GM23248 (cell line): ENCODE measurements at places on chromosomes 5 and 9. TPM values are rescaled to one million over a fixed set of nuclear protein-coding genes. Genes with fewer than 3 reads are reported as not detected.

DNA sequence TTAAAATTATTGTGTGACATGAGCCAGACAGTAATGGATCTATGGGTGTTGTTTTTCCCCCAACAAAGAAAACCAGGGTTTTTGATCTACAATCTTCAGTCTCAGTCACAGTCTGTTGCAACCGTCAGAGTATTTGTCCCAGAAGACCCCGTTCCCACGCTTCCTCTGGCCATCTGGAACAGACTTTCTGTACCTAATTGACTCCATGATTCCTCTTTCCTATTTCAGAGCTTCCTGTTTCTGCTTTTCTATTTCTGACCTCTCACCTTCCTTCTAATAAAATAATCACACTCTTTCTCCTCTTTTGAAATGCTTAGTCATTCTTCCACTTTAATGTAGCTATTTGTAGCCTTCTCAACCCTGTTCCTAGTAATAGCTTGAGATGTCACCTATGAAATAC is 1044.8 kb downstream of the DTWD2 start:
- DNase-seq, result no peak
- no peak overlapping the region for H3K27ac ChIP-seq

DNA sequence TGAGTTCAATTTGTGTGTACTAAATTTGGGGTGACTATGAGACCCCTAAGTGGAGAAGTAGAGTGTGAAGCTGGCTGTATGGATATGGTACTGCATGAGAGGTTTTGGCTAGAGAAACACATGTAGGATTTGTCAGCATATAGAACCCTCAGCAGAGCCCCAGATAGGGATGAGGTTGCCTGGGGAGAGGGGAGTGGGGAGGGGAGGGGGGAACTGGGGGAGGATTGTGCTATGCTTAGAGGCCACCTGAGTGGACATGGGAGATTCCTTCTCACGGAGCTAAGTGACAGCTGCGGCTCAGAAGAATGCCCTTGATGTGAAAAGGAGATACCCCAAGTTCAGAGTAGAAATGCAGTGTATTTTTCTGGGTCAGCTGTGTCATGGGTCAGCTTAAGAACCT is 11.2 kb downstream of the SLC22A5 start:
- H3K27me3 ChIP-seq, result no peaks in the 10 kb centered on the region
- no peak overlapping the region for H3K4me3 ChIP-seq
- DNase-seq, result no peak
- no peak overlapping the region for H3K27ac ChIP-seq

DNA sequence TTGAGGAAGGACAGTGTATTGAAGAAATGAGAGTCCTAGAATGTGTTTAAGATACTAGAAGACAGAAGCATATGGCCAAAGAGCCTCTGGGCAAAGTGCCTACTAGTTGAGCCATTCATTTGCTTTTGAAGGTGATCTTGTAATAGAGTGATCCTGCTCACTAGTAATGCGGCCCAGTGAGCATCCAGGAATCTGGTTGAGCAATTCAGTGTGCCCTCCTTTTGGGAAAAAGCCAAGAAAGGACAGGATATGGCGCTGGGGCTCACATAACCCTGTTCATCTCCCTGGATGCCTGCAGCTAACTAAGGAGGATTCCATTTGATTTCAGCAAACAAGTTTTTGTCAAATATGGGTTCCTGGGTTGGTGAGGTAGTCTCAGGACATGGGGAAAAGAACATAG is 16.3 kb downstream of the ADAM19 start:
- peak overlapping the region; percentile 67 for H3K27ac ChIP-seq
- H3K4me3 ChIP-seq, result peak overlapping the region; percentile 17; the same call in 1 of the 2 replicates
- H3K4me1 ChIP-seq, result peaks cover 62% of the 10 kb centered on the region
- H3K27me3 ChIP-seq, result no peaks in the 10 kb centered on the region
- peak; percentile 87 for DNase-seq
- H3K36me3 ChIP-seq, result no peaks in the 10 kb centered on the region

The SLC2A6 gene
- 10.1 and 12.0 TPM in 2 replicates for total RNA-seq

The SPINK9 gene
- total RNA-seq, result not detected in 2 replicates

The GPR151 gene
- not detected in 2 replicates for total RNA-seq

The DNM1 gene
- total RNA-seq, result 11.3 and 12.1 TPM in 2 replicates

GRCh38 chr5:1762883-1763547 is 36.6 kb downstream of the MRPL36 start:
- H3K27me3 ChIP-seq, result peaks cover 17% of the 10 kb centered on the region
- no peaks in the 10 kb centered on the region for H3K4me1 ChIP-seq
- no peak overlapping the region for H3K4me3 ChIP-seq
- no peak for DNase-seq
- no peaks in the 10 kb centered on the region for H3K36me3 ChIP-seq

The INSL6 gene
- total RNA-seq, result not detected in 2 replicates

GRCh38 chr5:36202521-36202961 is 39.2 kb downstream of the NADK2 start:
- no peak overlapping the region for H3K4me3 ChIP-seq
- H3K27ac ChIP-seq, result no peak overlapping the region
- H3K4me1 ChIP-seq, result peaks cover 9% of the 10 kb centered on the region
- DNase-seq, result peak; percentile 41
- H3K27me3 ChIP-seq, result no peaks in the 10 kb centered on the region
- H3K36me3 ChIP-seq, result peaks cover 19% of the 10 kb centered on the region; the same call in 1 of the 2 replicates

The SLC45A2 gene
- not detected in 2 replicates for total RNA-seq

The CARTPT gene
- total RNA-seq, result not detected in 2 replicates

GRCh38 chr5:126358525-126358924 is 64.7 kb upstream of the GRAMD2B start:
- no peak overlapping the region for H3K4me3 ChIP-seq
- 0 out of 2 replicates have a peak, but pooled peaks cover 6% of the 10 kb centered on the region for H3K36me3 ChIP-seq
- H3K27me3 ChIP-seq, result no peaks in the 10 kb centered on the region
- H3K27ac ChIP-seq, result no peak overlapping the region

DNA sequence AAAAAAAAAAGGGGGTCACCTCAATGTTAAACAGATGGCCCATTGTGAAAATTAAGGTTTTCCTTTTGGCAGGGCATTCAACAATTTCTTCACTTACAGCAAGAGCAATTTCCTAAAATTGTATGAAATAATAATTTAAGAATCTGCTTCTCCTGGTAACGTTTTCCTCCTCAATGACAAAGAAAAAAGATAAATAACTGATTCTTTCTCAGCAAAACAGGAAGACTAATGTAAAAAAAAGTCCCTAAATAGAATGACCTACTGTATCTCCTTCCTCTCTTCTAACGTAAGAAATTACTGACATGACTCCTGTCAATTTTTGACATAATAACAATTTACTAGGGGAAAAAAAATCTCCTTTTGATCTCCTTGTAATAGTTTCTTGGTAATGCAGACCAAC is 25.5 kb downstream of the ABHD17B start:
- no peaks in the 10 kb centered on the region for H3K36me3 ChIP-seq
- no peak overlapping the region for H3K4me3 ChIP-seq
- H3K4me1 ChIP-seq, result no peaks in the 10 kb centered on the region
- H3K27ac ChIP-seq, result no peak overlapping the region

DNA sequence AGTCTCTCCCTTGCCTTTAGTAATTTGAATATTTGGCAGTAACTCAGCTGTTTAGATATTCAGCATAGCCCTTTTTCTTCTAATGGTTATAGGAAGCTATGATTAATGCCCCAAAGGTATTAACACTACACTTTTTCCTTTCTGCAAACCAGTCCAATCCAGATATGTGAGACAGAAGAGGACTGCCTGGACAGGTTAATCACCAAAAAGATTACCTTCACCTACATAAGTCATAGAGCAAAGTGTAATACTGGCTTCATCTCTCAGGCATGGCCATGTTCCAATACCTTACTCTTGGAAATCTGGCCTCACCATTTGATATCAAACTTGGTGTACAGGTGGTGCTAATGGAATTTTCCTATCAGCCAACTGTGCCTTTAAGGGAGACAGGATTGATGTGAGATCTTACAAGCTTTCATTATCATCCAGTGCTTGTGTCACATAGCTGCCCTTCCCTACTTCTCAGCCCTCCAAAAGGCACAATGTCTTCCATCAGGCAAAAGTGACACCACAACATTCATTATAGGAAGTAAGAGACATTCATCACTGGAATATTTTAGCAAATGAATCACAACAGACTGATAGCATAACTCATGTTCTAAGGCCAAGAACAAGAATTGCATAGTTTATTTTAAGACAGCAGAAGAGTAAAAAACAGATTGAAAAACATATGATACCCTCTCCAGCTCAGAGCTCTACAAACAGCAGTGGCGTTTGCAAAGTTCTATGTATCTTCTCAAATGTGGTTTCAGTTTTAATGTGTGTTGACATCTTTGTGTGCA is 91.2 kb upstream of the PAM start:
- no peaks in the 10 kb centered on the region for H3K27me3 ChIP-seq
- peak overlapping the region; percentile 14; the same call in 1 of the 2 replicates for H3K4me3 ChIP-seq
- H3K4me1 ChIP-seq, result peaks cover 11% of the 10 kb centered on the region
- H3K27ac ChIP-seq, result no peak overlapping the region

The ADGRD2 gene
- total RNA-seq, result not detected in 2 replicates

GRCh38 chr5:143003328-143003636 is 233.1 kb downstream of the ARHGAP26 start:
- H3K4me3 ChIP-seq, result no peak overlapping the region
- H3K27me3 ChIP-seq, result no peaks in the 10 kb centered on the region
- no peak for DNase-seq

DNA sequence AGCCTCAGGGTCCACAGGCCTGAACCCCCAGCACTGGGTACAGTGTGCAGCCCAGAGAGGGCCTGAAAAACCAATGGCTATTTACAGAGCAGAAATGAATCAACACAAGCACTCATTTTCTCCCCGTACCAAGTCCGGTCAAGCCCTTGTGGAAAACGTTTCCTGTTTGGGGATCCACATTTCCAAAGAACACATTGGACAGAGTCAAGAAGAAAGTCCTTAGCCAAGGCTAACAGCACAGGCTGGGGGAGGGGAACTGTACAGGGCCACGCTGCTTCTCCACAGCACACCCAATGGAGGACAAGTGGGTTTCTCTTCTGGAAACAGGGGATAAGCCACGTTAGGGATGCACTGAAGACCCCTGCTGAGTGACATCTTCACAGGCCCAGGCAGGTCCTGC is 62.3 kb downstream of the NSUN2 start:
- H3K36me3 ChIP-seq, result no peaks in the 10 kb centered on the region
- H3K27me3 ChIP-seq, result peaks cover 12% of the 10 kb centered on the region
- no peak for DNase-seq
- H3K4me3 ChIP-seq, result no peak overlapping the region
- no peak overlapping the region for H3K27ac ChIP-seq

DNA sequence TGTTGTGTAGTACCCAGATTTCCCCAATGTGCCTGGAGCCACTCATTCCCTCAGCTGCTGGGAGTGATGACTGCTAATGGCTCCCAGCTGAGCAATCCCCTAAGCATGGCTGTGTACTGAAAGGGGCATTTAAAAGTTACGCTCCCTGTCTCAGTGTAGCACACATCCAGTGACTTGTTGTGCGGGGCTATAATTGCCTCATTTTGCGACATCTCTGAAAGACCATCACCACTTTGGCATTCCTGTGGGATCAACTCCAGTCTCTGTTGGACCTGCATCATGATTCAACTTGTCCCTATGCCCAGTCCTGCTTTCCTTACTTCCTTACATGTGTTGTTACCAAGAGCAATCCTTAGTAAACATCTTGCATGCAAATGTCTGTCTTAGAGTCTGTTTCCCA is 201.2 kb upstream of the MPDZ start:
- peak; percentile 70 for DNase-seq
- no peak overlapping the region for H3K4me3 ChIP-seq
- peak overlapping the region; percentile 50; the same call in 1 of the 2 replicates for H3K27ac ChIP-seq
- peaks cover 31% of the 10 kb centered on the region for H3K4me1 ChIP-seq
- 0 out of 2 replicates have a peak, but pooled peaks cover 10% of the 10 kb centered on the region for H3K27me3 ChIP-seq
- no peaks in the 10 kb centered on the region for H3K36me3 ChIP-seq

The RASGEF1C gene
- not detected in 2 replicates for total RNA-seq

DNA sequence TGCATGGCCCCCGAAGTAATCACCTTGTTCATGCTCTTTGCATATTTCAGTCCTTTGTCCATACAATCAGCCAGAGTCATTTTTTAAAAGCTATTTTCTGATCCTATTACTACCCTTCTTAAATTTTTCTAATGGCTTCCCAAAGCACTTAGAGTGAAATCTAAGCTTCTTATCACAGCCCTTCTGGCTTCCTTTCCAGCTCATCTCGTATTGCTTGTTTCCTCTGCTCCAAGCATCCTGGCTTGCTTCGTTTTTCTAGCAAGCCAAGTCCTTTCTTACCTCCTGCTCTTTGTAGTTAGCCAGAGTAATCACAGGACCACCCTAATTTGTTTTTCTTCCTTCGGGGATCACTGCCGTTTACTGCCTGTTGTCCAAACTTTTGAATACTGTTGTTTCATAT is 453.3 kb downstream of the KIF4B start:
- no peak for DNase-seq
- no peaks in the 10 kb centered on the region for H3K36me3 ChIP-seq
- H3K4me1 ChIP-seq, result no peaks in the 10 kb centered on the region
- no peaks in the 10 kb centered on the region for H3K27me3 ChIP-seq
- H3K27ac ChIP-seq, result no peak overlapping the region

GRCh38 chr9:121818841-121819427 is 167.5 kb downstream of the DAB2IP start:
- H3K4me1 ChIP-seq, result peaks cover 10% of the 10 kb centered on the region
- H3K27me3 ChIP-seq, result no peaks in the 10 kb centered on the region
- DNase-seq, result no peak
- no peak overlapping the region for H3K27ac ChIP-seq

The ECSCR gene
- total RNA-seq, result not detected in 2 replicates

- no peak overlapping the region for H3K27ac ChIP-seq
- 0 out of 2 replicates have a peak, but pooled peaks cover 10% of the 10 kb centered on the region for H3K4me1 ChIP-seq
- no peaks in the 10 kb centered on the region for H3K27me3 ChIP-seq
- H3K4me3 ChIP-seq, result no peak overlapping the region
- DNase-seq, result no peak
Observed at GRCh38 chr5:43637416-43637815, 34.4 kb downstream of the NNT start.

DNA sequence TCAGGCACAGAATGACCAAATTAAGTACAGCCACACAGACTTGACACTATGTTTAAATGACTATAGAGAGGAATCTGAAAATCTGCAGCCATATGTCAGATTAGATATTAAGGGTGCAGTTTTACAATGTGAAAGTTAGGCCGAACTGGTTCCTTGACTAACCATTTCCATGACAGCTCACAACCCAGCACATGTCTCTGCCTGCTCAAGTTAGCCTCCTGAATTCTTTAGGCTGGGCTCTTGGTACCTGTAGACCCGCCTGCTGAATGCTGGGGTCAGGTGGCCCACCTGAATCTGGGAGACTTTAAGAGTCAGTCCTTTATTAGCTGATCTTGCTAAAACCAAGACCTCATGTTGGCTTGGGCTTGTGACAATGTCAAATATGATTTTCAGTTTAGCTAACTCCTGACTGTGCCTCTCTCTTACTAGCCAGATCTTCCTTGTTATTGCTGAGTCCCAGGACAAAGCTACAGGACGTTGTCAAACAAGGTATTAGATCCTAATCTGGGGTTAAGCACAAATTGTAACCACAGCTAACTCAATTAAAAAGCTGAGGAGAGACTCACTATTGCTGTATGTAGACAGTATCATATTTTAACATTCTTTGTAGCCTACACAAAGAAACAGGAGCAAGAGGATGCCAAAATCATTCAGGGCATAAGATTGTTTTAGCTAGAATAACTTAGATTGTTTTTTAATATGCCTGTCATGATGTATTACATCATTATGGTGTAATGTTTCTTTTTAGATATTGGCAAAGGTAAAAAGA is 490.9 kb downstream of the SEMA5A start:
- peak overlapping the region; percentile 40 for H3K27ac ChIP-seq
- peak; percentile 34 for DNase-seq
- H3K36me3 ChIP-seq, result peaks cover 10% of the 10 kb centered on the region
- no peaks in the 10 kb centered on the region for H3K27me3 ChIP-seq
- H3K4me1 ChIP-seq, result peaks cover 35% of the 10 kb centered on the region
